Epithelial cell of prostate (primary cell): ENCODE measurements at places on chromosomes 16 and 17.

GRCh38 chr17:72152387-72152929 is 31.6 kb downstream of the SOX9 start:
- no peak for DNase-seq

DNA sequence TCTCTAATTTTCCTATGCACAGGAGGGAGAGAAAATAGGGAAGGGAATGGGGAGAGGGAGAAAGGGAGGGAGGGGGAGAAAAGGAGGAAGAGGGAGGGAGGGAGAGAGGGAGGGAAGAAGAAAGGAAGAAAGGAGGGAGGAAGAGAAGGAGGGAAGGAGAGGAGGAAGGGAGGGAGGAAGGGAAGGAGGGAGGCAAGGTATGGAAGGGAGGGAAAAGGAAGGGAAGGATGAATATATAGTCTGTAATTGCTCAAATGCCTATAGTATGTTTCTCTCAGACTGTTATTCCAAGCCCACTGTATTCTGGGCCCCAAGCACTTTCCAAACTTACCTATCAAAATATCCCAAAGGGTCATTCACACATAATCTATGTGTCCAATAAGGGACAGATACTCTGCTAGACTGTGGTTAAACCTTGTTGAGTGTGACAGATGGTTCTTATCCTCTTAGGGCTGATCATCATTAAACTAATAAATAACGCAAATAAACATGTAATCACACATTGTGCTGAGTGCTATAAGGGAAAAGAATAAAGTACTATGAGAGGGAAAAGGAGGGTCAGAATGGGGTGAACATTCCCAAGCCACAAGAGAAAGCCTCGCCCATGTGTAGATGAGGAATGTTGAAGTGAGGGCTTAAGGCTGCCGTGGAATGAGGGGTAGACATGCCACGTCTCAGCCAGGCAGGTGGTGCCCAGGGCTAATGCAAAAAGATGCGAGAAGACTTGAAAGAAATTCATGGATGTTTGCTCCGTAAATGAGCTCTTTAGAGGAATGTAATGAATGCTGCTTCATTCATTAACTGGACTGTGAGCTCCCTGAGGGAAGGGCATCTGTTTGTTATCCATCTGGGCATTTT is 30.6 kb downstream of the ASIC2 start:
- DNase-seq = no peak

GRCh38 chr16:22065252-22065651 is 27.1 kb upstream of the VWA3A start:
- DNase-seq = peak; percentile 56

DNA sequence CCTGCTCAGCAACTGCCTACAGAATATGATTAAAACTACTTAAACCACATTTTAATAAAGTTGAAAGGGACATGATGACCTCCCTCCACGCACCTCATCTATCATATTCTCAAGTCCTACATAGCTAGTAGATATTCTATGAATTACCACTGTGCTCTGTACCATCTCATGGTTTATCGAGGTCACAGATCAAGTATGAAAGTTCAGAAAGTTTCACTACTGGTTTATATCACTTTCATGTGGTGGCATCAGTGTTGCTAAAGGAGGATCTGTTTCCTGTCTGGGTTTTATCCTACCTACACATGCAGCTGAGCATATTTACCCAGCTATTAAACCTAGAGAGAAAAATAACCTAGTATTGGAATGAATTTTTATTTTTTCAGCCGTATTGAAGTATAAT is 214.9 kb upstream of the MON1B start:
- no peak for DNase-seq

DNA sequence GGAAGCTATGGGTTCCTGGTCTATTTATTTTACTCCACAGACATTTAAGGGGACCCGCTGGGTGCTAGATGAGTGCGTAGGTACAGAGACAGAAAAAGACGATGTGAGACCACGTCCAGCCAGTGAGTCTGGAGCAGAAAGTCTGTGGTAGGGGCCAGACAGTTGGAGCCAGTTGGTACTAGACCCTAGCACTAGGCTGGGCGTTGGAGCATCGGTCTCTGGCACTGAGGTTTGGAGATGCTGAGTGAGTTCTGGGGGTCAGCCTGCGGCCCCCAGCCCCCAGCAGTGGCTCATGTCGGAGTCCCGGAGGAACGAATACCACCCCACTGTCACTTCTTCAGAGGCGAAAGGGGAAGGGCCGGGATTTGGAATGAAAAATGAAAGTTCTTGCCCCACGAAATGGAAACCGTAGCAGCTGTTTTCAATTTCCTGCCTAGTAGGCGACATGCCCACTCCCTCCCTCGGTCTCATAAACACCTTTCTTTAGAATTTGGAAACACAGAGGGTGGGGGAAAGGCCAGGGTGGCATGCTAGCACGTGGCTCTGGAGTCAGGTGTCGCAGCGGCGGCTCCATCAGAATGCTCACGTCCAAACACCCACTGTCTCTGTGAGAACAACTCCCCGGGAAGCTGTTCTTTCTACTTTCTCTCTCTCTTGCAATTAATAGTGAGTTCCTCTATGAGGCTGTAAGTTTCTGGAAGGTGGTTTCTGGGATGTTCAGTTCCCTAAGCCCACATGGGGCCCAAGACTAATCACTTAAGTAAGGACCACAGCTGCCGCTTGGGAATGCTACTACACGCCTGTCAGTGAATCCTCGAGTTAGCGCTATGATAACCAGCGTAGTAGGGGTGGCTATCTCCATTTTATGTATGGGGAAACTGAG is 96.8 kb downstream of the IRF8 start:
- no peak for DNase-seq

GRCh38 chr17:725746-726145 is 6.7 kb upstream of the TLCD3A start:
- DNase-seq = no peak

- DNase-seq = no peak
Measured at GRCh38 chr16:83878838-83879237, 20.1 kb upstream of the MLYCD start.

GRCh38 chr16:83908798-83909197 is 9.9 kb downstream of the MLYCD start:
- DNase-seq = no peak

GRCh38 chr16:3538222-3538621 is 37.4 kb downstream of the CLUAP1 start:
- no peak for DNase-seq

- no peak for DNase-seq
Measured at GRCh38 chr17:77408284-77408683, 267.5 kb downstream of the SEC14L1 start.

- DNase-seq = no peak
Measured at GRCh38 chr17:37813751-37814150, 68.9 kb upstream of the HNF1B start.

GRCh38 chr17:5236938-5237540 is 2.4 kb upstream of the SCIMP start:
- DNase-seq = no peak

DNA sequence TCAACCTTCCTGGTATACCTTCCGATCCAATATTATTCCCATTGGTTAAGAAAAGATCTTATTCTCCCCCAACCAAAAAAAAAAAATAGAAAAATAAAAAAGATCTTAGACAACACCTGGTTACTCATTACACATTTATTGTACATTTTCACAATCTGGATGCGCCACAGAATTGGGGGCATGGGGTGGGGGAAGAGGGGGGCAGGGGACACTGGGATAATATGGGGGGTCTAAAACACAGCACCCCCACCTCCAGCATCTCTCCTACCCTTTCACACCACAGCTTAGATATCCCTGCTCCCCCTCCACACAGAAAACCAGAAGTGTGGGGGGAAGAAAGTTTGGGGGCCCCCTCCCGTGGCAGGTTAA is 3.7 kb downstream of the VAMP2 start:
- DNase-seq = no peak

DNA sequence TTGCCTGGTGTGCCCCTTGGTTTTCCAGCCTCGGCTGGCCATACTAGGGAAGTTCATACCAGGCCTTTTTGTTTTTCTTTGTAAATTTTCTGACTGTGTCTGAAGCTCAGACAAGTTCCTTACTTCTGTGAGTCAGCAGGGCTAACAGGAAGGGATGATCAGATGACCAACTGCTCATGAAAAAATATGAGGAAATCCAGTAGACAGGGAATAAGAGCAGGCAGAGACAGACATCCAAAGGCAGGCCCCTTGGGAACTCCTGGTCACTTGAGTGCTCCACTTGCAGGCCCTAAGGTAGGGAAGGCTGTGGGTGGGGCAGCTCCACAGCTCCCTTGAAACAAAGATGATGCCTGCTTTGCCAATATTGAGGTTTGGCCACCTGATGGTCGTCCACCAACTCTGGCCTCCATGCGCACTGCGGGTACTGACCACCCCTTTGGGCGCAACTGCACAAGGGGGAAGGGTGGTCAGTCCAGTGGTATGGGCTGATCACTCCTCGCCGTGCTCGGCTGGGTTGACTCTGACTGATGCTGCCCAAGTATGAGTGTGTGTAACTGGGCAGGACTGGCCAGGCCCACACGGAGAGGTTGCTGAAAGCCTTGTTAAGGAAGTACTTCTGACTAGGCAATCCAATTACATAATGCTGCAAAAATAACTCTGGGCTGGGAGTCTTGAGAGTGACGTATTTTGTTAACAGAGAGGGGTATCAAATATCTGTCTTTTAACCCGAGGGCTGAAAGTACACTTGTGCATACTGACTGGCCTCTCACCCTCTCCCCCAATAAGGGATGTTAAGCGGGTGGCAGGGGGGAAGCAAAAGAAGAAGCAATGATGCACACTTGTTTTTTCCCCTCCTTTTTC is 20.8 kb upstream of the ZFHX3 start:
- peak; percentile 98 for DNase-seq

DNA sequence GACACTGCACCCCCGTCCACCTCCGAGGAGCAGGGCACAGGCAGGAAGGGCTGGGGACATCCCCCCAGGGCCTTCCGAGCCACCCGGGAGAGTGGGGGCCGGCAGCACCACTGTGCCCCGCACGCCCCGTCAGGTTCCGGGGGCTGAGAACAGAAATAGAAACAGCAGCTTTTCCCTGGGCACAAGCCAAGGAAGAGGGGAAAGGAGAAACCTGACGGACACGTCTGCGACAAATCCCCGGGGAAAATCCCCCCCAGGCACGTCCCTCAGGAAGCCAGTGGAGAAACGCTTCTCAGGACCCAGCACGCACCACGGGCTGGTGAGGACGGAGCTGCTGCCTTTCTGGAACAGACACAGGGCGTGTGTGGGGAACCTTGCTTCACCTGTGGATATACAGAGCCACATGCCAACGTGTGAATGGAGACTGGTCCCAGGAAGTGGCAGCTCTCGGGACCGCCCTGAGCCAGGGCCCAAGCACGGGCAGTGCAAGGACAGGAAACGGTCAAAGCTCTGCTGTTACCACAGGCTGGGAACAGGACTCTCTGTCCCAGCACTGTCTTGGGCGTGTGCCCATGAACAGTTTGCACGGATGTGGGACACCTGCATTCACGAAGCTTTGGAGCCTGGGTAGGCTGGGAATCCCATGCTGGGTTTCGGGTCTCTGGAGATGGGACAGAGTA is 1.2 kb upstream of the TMEM204 start:
- no peak for DNase-seq

- DNase-seq = peak; percentile 88
Measured at GRCh38 chr16:78684030-78684611, 584.7 kb downstream of the WWOX start.

DNA sequence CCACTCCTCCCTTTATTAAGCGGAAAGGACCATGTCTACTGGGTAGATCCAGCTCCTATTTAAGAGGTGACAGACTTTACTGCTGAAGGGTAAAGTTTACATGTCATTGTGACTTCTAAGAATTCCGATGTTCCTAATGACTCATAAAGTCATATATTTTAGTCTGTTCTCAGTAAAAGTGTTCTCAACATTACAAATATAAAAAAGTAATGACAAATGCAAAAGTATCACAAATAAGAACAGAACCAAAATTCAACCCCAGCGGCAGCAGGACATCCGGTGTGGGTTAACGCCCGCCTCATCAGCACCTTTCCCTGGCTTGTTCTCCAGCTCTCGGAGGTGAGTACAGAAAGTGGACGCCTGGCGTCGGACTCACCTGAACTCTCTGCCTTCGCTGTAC is 6.8 kb downstream of the AXIN1 start:
- DNase-seq = no peak

DNA sequence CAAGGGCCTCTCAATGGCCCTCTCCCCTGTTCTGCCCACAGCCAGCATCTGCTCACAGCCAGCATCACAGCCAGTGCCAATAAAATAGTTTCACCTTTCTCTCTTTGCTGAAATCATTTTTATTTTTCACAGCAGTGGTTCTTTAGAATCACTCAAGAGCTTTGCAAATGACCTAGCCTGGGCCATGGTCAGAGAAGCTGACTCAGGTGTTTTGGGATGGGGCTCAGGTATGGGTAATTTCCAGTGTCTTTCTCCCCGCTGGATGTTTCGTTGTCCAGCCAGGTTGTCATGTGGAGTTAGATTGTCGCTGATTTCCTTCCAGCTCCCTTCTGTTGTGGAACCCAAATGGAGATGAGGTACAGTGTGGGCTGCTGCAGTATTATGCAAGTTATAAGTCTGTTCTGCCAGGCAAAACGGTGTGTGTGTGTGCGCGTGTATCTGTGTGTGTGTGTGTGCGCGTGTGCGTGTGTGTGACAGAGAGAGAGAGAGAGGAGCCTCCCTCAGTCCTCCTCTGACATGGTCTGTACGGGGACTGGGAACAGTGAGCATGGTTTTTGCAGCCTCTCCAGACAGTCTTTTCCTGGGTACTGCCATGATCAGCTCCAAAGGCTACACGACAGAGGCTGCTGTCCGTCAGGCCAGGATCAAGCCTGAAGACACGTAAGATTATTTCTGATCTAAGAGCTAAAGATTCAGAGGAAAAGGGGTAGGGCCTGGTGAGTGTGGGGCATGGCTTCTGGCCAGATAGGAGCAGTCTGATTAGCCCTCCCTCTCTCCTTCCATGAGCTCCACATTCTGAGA is 1.4 kb upstream of the PMP22 start:
- DNase-seq = no peak

- DNase-seq = no peak
Measured at GRCh38 chr17:42403150-42403549, 14.9 kb upstream of the STAT3 start.

DNA sequence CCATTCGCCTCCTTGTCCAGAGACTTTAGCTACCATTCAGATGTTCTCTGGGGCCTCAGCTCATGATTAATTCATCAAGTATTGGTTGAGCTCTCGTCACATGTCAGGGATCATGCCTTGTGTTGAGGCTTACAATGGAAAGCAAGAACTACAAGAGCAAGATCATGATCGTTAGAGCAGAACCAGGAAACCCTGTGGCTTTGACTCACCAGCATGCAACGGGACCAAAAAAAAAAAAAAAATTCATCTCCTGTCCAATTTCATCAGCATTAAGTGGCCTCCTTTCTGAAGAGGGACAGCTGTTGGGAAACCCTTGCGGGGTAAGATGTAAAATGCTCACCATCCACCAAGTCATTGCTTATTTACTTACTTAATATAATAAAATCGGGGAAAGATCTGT is 12.1 kb upstream of the USP10 start:
- DNase-seq = peak; percentile 84
